Urinary bladder (tissue), 4 donors: ENCODE measurements at places on chromosomes 6 and 20. TPM values are rescaled to one million over a fixed set of nuclear protein-coding genes. Genes with fewer than 3 reads are reported as not detected.

Gene MCHR2
- total RNA-seq, result 0.48 TPM

Gene FKBP5
- total RNA-seq, result 5.6 TPM

Gene EYA4
- total RNA-seq, result 20.9 TPM

Gene PI16
- total RNA-seq, result 67.1 TPM

Gene GMPR
- total RNA-seq, result 4.5 TPM

Gene SAPCD1
- 0.90 TPM for total RNA-seq

Gene APOM
- 0.69 TPM for total RNA-seq

Gene ELOVL2
- 6.2 TPM for total RNA-seq

Gene PLG
- not detected for total RNA-seq

Gene HLA-A
- 85.1 TPM for total RNA-seq

Gene PRICKLE4
- 3.1 TPM for total RNA-seq

Gene PCIF1
- total RNA-seq, result 11.5 TPM

Gene HLA-DOB
- 0.42 TPM for total RNA-seq

Gene CASS4
- 1.9 TPM for total RNA-seq

Gene XKR7
- 0.05 TPM for total RNA-seq

Gene BPIFB1
- not detected for total RNA-seq

Gene HIVEP2
- 17.0 TPM for total RNA-seq

Gene KIF6
- total RNA-seq, result 1.1 TPM

Gene DEFB128
- total RNA-seq, result not detected

Gene TAGAP
- total RNA-seq, result 2.5 TPM

Gene VIP
- 6.3 TPM for total RNA-seq

Gene RAD21L1
- total RNA-seq, result not detected

Gene LMBRD1
- 86.8 TPM for total RNA-seq

Gene DZANK1
- 3.1 TPM for total RNA-seq

Gene ZNF334
- total RNA-seq, result 20.5 TPM

Gene SLC17A2
- 0.11 TPM for total RNA-seq
